Cardiac septum (tissue), 1 donor: ENCODE measurements at places on chromosomes 5 and 9. TPM values are rescaled to one million over a fixed set of nuclear protein-coding genes. Genes with fewer than 3 reads are reported as not detected.

- DNase-seq: no peak
Measured at GRCh38 chr5:166330036-166330435, 1961.4 kb upstream of the WWC1 start.

DNA sequence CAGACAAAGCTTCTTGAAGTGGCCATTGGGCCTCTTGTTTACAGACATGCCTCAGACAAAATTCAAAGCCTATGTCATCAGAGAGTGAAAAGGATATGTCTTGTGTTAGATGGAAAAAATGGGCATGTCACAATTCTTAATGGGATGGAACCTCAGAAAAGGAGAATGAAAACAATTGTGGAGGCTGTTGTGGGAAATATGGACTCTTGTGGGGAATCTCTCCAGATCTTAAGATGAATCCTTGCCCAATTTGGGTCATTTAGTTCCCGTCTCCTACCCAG is 19.5 kb downstream of the SLC22A5 start:
- no peak for DNase-seq

GRCh38 chr5:89106480-89106879 is 223.5 kb upstream of the MEF2C start:
- DNase-seq: no peak

- no peak for DNase-seq
Measured at GRCh38 chr5:180377556-180378197, 24.5 kb upstream of the GFPT2 start.

DNA sequence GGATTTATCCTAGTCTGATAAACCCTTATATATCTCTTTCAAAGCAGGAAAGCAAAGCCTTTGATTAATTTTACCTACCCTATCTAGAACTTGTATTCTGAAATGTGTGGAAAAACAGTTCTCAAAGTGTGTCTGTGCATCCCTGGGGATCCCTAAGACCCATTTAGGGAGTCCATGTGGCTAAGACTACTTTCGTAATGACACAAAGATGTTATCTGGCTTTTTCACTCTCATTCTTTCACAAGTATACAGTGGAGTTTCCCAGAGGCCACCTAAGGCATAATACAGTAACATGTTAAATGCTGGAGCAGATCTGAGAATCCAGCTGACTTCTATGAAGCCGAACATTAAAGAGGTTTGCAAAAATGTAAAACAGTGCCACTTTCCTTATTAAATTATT is 54.3 kb upstream of the TNFSF15 start:
- no peak for DNase-seq

- no peak for DNase-seq
Measured at GRCh38 chr5:160991205-160991604, 139.2 kb upstream of the ATP10B start.

DNA sequence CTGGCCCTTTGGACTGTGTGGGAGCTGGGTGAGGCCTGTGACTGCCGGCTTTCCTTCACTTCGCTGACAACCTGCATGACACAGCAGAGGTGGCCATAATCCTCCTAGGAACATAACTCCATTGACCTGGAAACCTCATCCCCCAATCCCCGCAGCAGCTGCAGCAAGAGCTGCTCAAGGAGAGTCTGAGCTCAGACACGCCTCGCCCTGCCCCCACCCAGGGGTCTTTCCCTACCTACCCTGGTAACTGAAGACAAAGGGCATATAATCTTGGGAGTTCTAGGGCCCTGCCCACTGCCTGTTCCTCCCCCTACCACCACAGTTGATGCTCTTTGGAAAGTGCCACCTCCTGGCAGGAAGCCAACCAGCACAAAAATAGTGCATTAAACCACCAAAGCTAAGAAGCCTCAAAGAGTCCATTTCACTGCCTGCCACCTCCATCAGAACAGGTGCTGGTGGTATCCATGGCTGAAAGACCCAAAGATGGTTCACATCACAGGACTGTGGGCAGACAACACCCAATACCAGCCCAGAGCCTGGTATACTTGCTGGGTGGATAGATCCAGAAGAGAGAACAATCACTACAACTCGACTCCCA is 18.4 kb downstream of the TRIM36 start:
- no peak for DNase-seq

DNA sequence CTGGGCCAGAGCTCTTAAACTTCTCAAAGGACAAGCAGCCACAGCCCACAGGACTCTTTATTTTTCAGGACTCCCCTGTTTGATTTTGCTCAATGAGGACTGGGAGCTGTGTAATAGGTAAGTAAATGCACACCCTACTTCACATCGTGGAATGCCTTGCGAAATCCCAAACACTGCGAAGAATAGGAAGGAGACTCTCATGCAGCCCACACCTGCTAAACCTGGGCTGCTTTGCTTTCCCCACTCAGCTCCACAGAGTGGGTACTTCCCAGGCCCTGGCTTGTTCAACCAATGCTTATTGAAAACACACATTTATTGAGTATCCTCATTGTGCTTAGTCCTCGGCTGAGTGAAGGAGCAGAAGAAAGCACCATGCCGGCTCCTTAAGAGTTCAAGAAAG is 103.3 kb upstream of the FSTL4 start:
- no peak for DNase-seq

GRCh38 chr5:134851307-134851923 is 5.6 kb downstream of the C5orf24 start:
- DNase-seq: no peak

DNA sequence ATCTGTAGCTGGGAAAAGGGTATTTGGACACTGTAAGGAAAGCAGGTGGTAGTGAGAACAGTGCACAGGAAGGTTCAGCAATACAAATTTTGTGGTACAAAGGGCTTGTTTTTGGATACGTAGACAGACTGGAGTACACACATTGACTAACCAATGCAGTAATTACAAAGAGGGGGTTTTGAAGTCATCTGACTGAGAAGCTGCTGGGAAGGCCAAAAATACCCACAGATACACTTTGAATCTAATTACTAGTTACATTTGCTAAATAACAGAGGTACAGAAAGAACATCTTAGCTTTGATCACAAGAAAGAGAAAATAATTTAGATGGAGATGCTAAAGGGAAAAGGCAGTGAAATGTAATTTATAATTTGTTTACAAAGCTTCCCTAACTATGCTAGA is 45.9 kb downstream of the PKD2L2 start:
- DNase-seq: no peak

DNA sequence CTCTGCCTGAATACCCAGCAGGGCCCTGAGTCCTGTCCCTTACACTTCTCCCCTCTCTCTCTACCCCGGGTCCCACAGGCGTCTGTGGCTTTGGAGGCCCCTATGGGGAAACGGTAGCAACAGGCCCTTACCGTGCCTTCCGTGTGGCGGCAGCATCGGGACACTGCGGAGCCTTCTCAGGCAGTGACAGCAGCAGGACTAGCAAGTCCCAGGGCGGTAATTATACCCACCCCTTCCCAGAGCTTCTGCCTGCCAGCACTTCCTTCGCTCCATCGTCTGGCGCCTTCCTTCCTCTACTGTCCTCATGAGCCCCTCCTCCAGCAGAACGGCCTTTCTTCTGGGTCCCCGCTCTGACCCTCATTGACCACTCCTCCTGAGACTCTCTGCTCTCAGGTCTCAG is 17.9 kb upstream of the PHF2 start:
- DNase-seq: no peak

DNA sequence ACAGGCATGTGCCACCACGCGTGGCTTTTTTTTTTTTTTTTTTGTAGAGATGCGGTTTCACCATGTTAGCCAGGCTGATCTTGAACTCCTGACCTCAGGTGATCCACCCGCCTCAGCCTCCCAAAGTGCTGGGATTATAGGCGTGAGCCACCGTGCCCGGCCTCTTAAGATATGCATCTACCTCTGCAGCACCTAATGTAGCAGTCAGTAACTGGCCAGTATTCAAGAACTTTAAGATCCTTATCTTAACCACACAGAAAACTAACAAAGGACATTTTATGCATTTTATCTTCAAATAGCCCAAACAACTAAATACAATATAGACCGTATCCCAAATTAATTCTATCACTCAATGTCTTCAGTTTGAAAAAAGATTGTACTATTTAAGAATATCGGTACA is 618.7 kb downstream of the TLE1 start:
- no peak for DNase-seq

DNA sequence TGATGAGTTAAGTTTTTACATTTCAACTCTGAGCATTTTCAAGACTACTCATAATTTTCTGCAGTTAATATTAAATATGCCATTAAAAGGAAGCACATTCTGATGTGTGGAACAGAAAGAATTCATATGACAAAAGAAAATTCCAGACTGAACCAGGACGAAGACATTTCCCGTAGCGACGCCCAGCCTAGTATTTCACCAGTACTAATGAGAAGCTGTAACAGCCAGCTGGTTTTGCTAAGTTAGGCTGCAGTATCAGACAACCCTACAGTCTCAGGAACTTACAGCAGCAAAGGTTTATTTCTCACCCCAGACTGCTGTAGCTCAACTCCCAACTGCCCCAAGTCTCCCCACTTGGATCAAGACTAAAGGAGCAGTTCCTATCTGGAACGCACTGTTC is 91.6 kb downstream of the TMEM174 start:
- DNase-seq: no peak

KCNN2 gene
- total RNA-seq: 2.6 TPM

GRXCR2 gene
- total RNA-seq: 0.78 TPM

SEMA6A gene
- total RNA-seq: 4.5 TPM
